ENCODE measurements at places on chromosomes 2 and 18. TPM values are rescaled to one million over a fixed set of nuclear protein-coding genes. Genes with fewer than 3 reads are reported as not detected.

Gene CSRNP3
- total RNA-seq: 4.2 TPM

DNA sequence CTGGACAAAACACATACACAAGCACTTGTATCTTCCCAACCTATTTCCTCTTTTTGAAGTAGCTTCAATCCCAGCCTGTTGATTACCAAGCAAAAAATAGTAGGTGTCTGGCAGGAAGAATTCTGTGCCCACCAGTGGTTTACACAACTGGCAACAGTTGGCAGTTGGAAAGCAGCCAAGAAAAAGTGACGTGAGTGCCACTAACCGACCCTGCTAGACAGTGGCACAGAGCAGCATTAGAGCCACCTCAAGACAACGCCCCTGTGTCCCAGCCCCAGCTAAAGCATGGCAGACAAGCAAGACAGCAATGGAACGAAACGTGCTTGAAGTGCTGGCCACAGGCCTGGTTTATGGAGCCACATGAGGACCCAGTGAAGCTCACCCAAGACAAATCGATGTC lies 379.6 kb downstream of the FBXO15 start:
- no peak for DNase-seq

DNA sequence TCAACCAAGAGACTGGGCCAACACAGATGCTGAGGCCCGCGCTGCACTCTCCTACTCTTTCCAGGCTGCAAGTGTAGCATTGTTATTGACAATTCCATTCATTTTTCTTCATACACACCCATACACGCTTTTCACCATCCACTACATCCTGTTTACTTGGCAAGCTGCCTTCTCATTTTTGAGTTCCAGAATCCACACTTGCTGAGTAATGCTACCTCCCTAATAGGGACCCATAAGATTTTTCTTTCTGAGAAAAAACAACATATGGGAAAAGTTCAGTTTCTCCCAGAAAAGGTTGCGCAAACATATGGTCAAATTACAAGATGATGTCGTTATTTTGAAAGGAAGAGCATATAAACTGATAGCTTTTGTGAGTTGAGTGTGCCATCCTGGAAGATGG lies 3.3 kb upstream of the NETO1 start:
- DNase-seq: no peak

DNA sequence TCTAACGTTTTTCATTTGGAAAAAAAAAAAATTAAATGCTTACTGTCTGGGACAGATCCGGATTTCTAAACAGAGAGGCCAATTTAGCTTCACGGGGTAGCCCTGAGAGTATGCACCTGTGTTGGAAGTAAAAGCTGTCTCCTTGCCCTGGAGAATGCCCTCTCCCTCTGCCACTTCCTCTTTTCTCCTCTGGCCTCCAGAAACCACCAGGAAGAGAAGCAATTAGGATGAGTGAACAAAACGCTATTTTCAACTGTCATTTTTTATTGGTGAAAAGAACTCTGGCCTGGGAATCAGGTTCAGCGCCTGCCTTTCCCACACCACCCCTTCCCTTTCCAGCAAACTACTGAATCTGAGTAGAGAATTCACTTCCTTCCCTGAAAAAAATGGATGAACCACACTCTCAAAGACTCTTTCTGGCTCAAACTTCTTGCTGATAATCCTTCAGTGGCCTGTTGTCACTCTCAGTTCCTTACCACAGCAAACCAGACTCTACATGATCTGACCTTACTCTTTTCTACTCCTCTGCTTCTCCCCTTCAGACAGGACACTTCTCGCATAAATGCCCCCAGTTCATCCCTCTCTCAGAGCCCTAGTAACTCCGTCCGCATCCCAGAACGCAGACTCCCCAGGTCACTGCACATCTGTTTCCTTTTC lies 29.8 kb downstream of the KLF7 start:
- DNase-seq: no peak

GRCh38 chr2:150156876-150157275 lies 330.6 kb downstream of the RND3 start:
- no peak for DNase-seq

Gene PKDCC
- total RNA-seq: 77.1 TPM

- peak; percentile 61 for DNase-seq
Observed at GRCh38 chr2:3460156-3460555, 59.2 kb downstream of the ADI1 start.

GRCh38 chr2:236647621-236648020 lies 78.0 kb downstream of the ACKR3 start:
- no peak for DNase-seq

GRCh38 chr2:202026507-202026906 lies 7.1 kb upstream of the FZD7 start:
- no peak for DNase-seq

GRCh38 chr2:24047703-24048033 lies 477 bp upstream of the WDCP start:
- no peak for DNase-seq

- DNase-seq: no peak
Observed at GRCh38 chr18:74132201-74132600, 15.4 kb downstream of the FBXO15 start.

Gene RPRM
- total RNA-seq: not detected

DNA sequence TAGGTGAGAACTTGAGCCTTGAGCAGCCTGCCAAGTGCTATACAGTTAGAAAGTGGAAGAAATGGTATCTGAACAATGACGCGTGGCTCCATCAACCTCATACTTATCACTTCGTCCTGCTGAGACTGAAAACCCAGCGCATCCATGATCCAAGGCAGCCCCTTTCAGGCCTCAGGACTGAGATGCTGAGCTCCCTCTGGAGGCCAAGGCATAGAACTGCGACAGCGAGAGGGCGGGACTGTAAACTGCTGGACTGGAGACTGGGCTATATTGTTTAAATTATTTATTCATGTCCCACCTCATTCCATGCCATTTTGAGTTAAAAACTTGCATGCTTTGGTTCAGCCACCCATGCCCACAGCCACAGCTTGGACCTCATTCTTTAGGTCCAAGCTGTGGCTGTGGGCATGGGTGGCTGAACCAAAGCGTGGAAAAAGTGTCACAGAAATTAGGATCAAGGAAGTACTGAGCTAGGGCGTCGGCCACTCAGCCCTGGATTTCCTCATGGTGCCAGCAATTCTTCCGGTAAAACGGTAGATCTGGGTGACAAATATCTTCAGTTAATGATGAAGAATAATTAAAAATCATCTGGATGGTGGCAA lies 195.5 kb downstream of the L3MBTL4 start:
- DNase-seq: peak; percentile 34

GRCh38 chr2:231904161-231904611 lies 22.0 kb downstream of the NPPC start:
- no peak for DNase-seq

- no peak for DNase-seq
Observed at GRCh38 chr18:5461041-5461440, 82.8 kb downstream of the EPB41L3 start.

Gene KRCC1
- total RNA-seq: 24.1 TPM

Gene GAREM2
- total RNA-seq: 3.6 TPM

- DNase-seq: no peak
Observed at GRCh38 chr2:146108993-146109392, 1589.1 kb upstream of the ZEB2 start.

Gene REG1B
- not detected for total RNA-seq

- no peak for DNase-seq
Observed at GRCh38 chr2:56531668-56532420, 348.1 kb downstream of the CCDC85A start.

DNA sequence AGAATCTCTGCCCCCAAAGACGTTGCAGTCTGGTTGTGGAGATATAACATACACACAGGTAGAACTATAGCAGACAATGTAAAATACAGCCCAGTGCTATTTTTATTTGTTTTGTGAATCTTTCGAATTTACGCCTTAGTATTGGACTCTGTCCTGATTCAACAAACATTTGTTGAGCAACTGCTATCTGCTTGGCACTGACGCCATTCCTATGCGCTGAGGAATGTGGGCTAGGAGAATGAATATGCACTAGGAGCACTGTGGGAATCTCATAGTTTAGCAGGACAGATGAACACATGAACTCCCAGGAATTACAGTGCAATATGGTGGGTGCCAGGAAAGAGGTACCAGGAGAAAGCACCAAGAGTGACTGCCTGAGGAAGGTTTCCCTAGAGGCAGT lies 181.7 kb upstream of the SIX3 start:
- DNase-seq: no peak

- no peak for DNase-seq
Observed at GRCh38 chr18:41922841-41923240, 32.2 kb upstream of the PIK3C3 start.

- DNase-seq: peak; percentile 66
Observed at GRCh38 chr2:8680822-8681760, 765 bp upstream of the ID2 start.

Gene CFAP221
- 0.79 TPM for total RNA-seq

Gene NEU2
- total RNA-seq: not detected

Gene CLEC4F
- 0.25 TPM for total RNA-seq

DNA sequence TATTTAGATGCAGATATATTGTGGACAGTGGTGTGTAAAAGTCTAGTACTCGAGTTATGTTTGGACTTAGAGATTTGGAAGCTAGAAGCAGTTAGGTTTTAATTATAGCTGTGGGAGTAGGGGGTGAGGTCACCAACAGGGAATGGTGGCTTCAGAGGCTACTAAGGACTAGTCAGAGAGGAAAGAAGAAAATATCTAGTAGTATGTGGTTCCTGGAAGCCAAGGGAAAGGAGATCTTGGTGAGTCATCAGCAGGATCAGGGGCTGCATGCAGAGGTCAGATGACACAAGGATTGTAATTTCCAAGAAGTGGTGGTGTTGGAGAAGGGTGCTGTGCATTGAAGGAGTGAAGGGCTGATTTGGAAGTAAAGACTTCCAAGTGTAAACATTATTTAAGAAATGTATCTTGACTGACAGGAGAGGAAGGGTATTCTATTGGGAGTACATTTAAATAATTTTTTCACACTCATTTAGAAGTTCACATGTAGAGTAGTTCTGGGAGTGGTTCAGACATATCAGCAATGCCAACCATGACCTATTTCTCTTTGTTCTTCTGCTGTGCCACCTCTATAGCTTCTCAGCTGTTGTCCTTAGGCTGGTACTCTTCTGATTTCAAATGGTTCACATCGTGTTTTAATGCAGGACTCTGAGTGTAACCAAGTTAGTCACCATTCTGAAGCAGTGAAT lies 59.1 kb downstream of the ACSL3 start:
- DNase-seq: no peak

Measured in left ventricle myocardium superior (tissue), 1 donor.